LHCN-M2 (cell line): ENCODE measurements at places on chromosomes 3 and 15. TPM values are rescaled to one million over a fixed set of nuclear protein-coding genes. Genes with fewer than 3 reads are reported as not detected.

GRCh38 chr3:131730581-131730980, 227.8 kb upstream of the MRPL3 start:
- DNase-seq: peak; percentile 5

- no peak for DNase-seq
Observed at GRCh38 chr3:12686096-12686495, 22.2 kb upstream of the RAF1 start.

DNA sequence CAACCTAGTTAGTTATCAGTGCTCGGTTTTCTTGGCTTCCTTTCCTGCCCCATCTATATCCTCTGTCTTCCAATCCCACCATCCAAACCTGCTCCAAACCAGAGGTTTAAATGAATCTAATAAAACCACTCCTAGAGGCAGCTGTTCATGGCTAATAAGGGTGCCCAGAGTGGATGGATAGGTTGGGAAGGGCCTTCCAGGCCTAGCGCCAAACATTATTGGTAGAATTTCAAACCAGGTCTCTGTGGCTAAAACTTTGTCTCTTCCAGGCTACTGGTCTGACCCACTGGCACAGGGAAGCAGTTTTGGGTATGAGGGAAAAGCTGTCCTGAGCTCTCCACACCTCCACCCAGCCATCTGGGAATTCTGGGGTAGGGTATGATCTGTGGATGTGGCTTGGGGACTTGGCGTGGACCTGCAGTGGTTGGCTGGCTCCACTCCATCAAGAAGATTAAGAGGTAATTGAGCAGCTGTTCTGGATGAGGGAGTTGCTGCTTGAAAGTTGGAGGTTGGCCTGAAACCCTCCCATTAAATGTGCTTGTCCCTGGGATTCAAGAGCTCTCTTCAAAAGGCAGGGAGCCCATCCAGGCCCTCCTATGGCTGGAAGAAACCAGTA, 29.3 kb upstream of the INSYN1 start:
- DNase-seq: no peak

GRCh38 chr3:185846037-185846436, 21.2 kb upstream of the IGF2BP2 start:
- DNase-seq: no peak

DNA sequence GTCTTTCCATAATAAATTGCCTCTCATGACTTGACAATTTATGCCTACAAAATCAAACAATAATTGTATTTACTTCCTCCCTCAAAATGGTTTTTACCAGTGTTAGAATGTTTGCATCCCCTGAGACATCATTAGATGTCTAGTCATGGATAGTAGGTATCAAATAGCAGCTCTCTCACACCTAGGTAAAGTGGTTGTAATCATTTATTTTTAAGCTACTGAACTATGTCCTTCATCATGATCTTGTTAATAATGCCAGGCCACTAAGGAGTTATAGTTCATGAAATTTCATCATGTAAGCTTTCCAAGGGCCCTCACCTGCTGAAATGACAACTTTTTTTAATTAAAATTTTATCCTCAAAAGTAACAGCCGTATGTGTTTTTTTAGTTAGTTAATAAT, 134.1 kb downstream of the ARPP21 start:
- no peak for DNase-seq

COL6A5 gene
- under 0.01 and 0.34 TPM in 2 replicates for total RNA-seq

FOXB1 gene
- not detected in 2 replicates for total RNA-seq

- peak; percentile 69 for DNase-seq
Observed at GRCh38 chr15:29774900-29775299, 47.4 kb downstream of the TJP1 start.

TMCO5A gene
- not detected in 2 replicates for total RNA-seq

GRCh38 chr3:42661593-42662022, 8.1 kb downstream of the ZBTB47 start:
- no peak for DNase-seq

SQOR gene
- total RNA-seq: 34.0 and 47.8 TPM in 2 replicates

PXYLP1 gene
- 2.5 and 3.7 TPM in 2 replicates for total RNA-seq

PLA2G4D gene
- total RNA-seq: not detected in 2 replicates

GRCh38 chr15:83129791-83130190, 22.3 kb downstream of the TM6SF1 start:
- DNase-seq: no peak

DNA sequence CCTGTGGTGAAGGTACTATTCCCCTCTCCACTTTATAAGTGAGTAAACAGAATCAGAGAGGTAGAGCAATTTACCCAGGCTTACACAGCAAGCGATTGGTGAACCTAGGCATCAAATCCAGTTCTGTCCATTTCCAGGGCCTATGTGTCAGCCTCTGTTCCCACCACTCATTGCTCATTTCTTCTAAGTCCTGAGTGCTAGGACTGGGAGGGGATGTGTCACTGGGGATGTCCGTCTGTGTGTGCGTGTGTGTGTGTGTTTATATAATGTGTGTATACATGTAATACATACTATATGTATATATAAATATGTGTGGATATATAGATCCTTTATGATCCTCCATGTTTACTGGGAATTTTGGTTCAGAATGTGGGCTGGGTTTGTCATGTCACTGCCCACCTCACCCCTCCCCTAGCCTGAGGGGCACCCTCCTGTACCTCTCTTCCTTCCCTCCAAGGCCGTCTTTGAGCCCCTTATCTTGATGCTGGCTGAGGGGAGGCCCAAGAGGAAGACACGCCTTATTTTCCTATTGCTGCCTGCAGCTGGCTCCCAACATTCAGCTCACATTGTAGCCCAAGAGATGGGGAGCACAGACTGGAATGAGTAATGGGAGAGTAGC, 2.1 kb downstream of the TMEM43 start:
- DNase-seq: no peak

GRCh38 chr15:58440922-58441321, 9.1 kb downstream of the LIPC start:
- DNase-seq: no peak

- DNase-seq: no peak
Observed at GRCh38 chr3:117358717-117359314, 649.2 kb downstream of the TUSC7 start.

ZBTB47 gene
- 28.9 and 33.2 TPM in 2 replicates for total RNA-seq

XYLB gene
- total RNA-seq: 2.2 and 3.0 TPM in 2 replicates

- DNase-seq: no peak
Observed at GRCh38 chr3:58072052-58072762, 64.0 kb downstream of the FLNB start.

- no peak for DNase-seq
Observed at GRCh38 chr15:38899300-38899699, 334.7 kb upstream of the RASGRP1 start.

- no peak for DNase-seq
Observed at GRCh38 chr3:175486255-175486654, 627.1 kb downstream of the NAALADL2 start.

CHRD gene
- 0.11 and 1.7 TPM in 2 replicates for total RNA-seq

DNA sequence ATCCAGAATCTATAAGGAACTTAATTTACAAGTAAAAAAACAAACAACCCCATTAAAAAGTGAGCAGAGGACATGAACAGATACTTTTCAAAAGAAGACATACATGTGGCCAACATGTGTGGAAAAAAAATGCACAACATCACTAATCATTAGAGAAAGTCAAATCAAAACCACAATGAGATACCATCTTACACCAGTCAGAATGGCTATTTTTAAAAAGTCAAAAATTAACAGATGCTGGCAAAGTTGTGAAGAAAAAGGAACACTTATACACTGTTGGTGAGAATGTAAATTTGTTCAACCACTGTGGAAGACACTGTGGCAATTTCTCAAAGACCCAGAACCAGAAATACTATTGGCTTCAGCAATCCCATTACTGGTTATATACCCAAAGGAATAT, 830.0 kb upstream of the ALCAM start:
- no peak for DNase-seq

DNA sequence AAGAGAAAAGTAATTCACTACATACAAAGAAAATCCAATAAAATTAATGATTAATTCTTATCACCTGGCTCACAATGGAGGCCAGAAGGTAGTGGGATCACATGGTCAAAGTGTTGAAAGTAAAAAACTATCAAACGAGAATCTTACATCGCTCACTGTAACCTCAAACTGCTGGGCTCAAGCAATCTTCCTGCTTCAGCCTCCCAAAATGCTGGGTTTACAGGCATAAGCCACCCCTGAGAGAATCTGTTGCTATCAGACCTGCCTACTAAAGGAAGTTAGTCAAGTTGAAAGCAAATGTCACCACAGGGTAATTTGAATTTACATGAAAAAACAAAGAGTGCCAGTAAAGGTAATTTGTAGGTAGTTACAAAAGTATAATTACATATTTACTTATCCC, 103.3 kb downstream of the PCCB start:
- DNase-seq: no peak

DNA sequence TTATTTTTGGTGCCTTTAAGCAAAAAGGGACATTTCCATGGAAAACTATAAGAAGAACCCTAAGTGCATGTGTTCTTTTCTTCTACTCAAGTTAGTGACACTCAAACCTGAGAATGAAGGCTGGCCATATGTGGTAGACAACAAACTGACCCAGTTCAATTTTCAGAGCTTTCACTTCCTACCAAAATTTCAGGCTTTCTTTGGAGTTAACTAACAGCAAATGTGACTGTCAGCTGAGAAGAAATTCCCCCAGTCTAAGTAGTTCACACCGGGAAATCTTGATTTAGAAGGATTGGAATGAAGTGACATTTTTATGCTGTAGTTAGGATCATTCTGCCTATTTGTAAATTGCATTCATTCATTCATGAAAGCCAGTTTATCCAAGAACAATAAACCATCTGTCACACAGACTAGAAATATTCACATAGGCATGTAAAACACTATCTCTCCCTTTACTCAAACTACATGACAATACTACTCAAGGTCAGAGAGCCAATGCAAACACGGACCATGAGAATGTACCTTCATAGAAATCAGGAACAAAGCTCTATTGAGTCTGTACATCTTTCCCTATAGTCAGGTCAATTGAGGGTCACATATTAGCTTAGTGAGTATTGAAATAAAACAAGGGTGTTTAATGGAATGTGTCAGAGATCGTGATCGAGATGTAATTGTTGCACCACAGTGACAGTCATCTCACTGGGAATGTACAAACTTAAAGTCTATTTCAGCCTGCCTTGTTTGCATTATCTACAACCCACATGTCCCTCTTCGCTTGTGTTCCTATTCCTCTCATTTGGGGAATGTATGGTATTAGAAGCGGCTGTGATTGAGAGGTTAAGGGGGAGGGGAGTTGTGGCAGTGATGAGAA, 113.8 kb upstream of the TGFBR2 start:
- DNase-seq: peak; percentile 66

WNT5A gene
- total RNA-seq: 173 and 180 TPM in 2 replicates

GRCh38 chr15:67389975-67390374, 131.0 kb upstream of the C15orf61 start:
- DNase-seq: no peak

DNA sequence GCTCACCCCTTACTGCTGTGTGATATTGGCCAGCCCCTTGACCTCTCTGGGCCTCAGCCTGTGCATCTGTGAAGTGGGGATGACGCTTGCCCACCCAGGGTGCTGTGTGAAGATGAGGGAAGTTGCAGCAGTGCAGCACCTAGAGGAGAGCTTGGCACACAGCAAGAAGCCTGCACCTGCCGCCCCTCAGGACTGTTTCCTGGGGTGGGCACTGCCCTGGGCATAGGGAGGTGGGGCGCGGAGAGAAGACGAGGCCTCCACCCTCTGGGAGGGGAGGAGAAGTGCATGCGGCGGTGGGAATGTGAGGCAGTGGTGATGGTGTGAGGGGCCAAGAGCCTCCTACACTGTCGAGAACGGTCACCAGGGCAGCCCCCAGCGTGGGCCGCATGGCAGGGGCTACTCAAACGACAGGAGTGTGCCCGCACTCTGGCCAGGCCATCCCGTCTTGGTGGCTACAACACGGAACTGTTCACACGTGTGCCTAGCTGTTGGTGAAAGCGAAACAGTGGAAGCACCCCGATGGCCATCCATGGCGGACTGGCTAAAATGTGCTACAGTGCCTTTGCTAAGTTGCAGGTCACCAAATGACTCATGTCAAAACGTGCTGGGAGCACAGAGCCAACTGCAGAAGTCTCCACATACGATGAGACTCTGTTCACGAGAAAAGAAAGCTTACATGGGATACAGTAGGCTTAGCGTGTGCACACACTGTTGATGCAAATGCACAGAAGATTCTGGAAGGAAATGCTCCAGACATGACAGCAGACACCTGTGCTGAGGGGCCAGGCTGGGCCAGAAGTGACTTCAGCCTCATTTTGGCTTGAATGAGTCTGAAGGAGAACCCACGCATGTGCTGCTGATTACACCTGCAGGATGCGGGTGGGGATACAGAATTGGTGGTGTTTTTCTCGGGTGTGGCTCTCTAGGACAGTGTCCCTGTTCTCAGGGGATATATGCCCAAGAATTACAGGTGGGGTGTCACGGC, 40.4 kb upstream of the IQSEC1 start:
- DNase-seq: no peak

CHD2 gene
- total RNA-seq: 28.6 and 36.0 TPM in 2 replicates

- DNase-seq: peak; percentile 78
Observed at GRCh38 chr3:56683122-56683817, at the start of gene TASOR. Gene TASOR (minus strand): TSS chr3:56683265. CDS start chr3:56683006, 259 bp downstream.

DNA sequence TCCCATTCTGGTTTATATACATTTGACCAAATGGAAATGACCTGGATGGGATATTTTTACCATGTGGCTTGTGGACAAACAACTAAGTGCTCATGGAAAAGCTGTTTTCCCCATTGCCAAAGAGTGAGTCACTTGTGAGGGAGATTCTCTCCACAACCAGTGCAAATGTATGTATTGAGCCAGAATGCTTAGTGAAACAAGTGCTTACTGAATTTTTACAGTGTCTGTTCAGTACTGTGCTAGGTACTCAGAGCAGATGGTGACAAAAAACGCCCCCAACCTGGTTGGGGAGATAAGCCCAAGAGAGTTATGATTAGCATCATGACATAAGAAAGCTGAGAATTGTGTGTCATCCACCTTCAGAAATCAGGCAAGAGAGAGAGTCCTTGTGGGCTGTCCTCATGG, 2.3 kb downstream of the CHP1 start:
- DNase-seq: peak; percentile 59

ARHGEF26 gene
- 1.8 and 2.8 TPM in 2 replicates for total RNA-seq

- peak; percentile 34 for DNase-seq
Observed at GRCh38 chr3:78988324-78988723, 779.5 kb downstream of the ROBO1 start.

GRCh38 chr3:114650808-114651207, 357.0 kb downstream of the TIGIT start:
- DNase-seq: peak; percentile 76

DNA sequence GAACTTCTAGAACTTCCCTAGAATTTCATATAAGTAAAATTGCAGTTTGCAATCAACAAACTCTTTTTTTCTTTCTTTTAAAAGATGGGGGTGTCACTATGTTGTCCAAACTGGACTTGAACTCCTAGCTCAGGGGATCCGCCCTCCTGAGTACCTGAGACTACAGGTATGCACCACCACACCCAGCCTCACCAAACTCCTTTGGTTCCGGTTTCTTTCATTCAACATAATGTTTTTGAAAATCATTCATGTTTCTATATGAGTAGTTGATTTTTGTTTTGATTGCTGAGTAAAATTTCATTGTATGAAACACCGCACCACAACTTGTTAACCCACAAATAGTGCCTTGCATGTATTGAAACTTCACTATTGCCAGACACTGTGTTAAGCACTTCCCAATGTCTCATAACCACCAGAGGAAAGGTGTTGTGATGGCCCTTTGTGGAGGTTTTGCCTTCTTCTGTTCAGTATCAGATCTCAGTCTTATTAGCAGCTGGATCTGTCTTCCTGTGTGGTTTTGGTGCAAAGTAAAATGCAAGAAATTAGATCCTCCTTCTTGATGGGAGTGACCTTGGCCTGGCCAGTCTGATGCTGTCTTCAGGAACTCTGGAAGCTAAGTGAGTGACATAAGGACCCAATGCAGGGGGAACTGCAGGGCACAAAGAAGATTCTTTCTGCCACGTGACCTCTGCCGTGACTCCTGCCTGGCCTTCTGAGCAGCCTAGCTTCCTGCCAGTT, 78.8 kb upstream of the UBE2E1 start:
- DNase-seq: no peak
